ENCODE measurements at places on chromosomes 11 and 22.

- DNase-seq, result no peak
Measured at GRCh38 chr11:12678991-12679390, 4.8 kb downstream of the TEAD1 start.

DNA sequence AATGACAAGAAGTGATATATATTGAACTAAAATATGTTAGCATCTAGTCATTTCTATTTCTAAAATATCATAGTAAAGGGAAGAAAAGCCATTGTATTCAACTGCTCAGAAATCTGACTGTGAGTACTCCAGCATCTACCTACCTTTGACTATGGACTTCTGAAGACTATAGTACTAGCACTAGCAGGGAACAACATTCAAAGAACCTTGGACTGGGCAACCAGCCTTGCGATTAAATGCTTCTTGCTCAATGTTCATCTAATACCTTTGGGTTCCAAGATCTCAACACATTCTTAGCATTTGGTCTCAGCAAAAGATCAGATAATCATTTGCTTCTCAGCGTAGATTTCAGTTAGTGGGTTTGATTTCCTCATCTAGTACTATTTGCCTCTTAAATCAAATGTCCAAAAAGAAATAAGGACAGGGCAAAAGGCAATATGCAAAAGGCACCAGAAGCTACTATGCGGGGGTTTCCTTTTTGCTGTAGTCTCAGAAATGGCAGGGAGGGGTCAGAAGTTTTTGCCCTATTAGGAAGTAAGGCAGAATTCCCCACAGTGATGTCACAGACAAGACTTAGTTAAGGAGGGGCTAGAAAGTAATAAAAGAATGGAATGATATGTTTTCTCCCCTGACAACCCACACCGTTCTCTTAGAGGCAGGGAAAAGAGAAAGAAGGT lies 80.6 kb downstream of the GAB2 start:
- DNase-seq, result no peak

- DNase-seq, result no peak
Measured at GRCh38 chr11:82873919-82874333, 26.3 kb downstream of the PRCP start.

- no peak for DNase-seq
Measured at GRCh38 chr22:39967103-39967829, 7.1 kb downstream of the TMA7B start.

DNA sequence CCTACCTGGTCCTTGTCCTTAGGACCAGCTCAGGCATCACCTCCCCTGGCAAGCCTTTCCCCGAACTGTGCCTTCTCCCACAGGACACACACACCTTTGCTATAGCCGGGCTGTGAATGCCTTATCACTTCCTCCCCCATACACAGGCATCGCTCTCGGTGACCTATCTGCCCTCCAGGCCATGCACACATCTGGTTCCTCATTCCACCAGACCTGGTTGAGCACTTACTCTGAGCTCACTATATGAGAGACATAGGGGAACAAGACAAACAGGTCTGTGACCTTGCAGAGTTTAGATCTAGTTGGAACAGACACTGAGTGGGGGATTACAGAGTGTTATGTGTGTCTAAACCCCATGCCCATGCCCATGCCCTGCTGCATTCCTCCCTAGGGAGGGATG lies 3.1 kb upstream of the BCR start:
- no peak for DNase-seq

GRCh38 chr11:116057000-116057399 lies 552.8 kb upstream of the CADM1 start:
- no peak for DNase-seq

- no peak for DNase-seq
Measured at GRCh38 chr22:29702931-29703501, 16.8 kb upstream of the CABP7 start.

DNA sequence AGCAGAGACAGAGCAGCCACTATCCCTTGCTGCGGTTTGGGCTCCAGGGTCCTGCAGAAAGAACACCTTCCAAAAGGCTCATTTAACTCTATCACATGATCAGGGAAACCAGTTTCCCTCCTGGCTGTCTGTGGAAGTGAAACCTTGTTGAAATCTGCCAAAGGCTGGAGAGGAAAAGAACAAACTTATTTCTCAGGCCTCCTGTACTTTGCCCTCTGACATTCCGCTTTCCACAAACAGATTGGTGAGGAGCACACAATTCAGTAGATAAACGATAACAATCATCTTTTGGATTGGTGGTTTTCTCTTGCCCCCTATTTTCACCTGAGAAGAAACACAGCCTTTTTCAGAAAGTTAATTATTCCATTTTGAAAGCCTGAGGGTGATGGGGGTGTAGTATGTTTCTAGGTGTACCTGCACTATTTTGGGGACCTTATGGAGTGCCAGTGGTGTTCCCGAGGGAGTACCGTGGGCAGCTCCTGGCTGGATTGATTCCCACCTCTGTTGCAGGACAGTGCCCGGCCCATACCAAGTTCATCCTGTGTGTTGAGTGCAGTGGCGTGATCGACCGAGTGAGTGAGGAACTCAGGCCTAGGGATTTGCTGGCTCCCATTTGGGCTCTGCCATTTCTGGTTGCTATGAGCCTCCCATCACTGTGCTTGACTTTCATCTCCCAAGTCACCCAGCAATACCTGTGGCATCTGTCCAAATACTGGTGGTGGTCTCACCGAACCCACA lies 102.0 kb downstream of the TBC1D22A start:
- no peak for DNase-seq

DNA sequence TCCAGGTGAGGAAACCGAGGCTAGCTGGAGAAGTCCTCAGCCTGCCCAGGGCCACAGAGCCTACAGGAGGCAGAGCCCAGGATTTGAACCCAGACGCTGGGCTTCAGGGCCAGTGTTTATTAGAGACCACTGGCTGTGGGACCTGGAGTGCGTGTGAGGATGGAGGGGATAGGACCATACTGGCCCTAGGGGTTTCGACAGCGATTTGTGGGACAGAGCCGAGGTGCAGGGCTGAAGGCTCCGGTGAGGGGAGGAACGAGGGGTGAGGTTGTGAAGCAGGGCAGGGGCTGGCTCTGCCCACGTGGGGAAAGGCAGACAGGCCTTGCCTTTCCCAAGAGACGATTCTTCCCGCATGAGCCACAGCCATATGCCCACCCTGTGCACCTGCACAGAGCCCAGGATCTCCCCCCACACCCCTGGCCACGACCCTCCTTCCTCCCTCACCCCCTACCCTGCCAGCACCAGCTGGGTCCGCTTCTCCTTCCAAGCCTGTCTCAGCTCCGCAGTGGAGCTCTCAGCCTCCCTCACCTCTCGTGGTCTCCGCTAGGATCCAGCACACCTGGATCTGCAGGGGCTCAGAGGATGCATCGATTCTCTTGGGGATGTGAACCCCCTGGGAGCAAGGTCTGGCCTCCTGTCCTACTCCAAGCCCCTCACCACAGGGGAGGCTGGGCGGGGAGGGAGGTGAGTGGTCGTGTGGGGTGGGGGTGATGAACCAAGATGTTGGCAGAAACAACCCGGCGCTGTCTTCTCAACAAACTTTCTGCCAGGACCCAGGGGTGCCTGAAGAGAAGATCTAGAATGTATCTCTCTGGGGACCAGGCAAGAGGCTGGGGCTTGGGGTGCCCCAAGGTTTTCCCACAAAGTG lies 58.4 kb downstream of the RTL6 start:
- no peak for DNase-seq

DNA sequence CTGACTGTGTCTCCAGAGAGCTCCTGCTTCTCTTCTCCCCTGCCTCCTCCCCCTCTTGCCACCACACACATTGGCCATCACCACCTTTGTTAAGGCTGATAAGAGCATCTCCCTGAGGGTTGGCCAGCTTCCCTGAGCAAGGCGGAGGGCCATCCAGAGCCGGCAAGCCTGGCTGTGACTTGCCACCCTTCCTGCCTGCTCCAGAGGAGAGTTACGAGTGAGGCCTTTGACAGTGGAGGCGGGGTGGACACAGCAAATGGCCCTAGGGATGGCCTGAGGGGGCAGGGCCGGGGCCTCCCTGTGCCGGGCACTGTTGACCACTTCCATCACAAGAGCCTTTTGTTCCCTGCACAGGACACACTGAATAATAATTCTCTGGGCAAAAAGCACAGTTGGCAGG lies 5.4 kb downstream of the FREY1 start:
- DNase-seq, result no peak

- peak; percentile 80 for DNase-seq
Measured at GRCh38 chr22:22710719-22711531, 66.5 kb downstream of the GGTLC2 start.

DNA sequence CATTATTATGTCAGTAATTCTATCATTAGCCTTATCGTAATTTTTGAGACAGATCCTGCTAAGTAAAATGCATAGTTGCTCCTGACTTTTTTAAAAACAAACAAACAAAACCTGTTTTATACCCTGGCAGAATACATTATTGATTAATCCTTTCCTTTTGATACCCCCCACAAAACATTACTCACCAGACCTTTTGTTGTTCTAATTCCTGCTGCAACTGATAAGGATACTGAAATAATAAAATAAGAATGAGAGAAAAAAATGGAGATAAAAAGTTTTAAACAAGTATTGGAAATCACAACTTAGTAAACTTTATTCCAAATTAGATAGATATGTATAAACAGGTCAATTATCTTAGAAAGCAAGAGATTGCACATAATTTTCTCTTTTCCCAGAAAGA lies 28.6 kb downstream of the MS4A4E start:
- DNase-seq, result no peak

DNA sequence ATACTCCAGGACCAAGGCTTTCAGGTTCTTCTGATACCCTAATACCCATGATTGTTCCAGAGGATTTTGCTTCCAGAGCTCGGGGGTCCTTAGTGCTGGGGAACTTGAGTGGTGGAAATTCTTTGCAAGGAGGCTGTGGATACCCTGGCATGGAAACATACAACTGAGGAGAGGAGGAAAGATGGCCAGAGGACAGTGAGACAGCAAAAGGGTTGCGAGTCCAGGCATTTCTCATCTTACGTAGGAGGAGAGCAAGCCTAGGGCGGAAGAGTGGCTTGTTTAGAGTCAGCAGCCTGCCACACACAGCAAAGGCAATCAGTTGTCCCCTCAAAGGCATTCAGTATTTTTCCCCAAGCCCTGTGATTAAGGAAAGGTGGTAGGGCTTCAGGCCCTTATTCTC lies 73.5 kb downstream of the ADM start:
- no peak for DNase-seq
